ENCODE measurements at places on chromosomes 7 and 10. TPM values are rescaled to one million over a fixed set of nuclear protein-coding genes. Genes with fewer than 3 reads are reported as not detected.

The NKX1-2 gene
- total RNA-seq: not detected

The C1QL3 gene
- total RNA-seq: 2.9 TPM

The MYO1G gene
- total RNA-seq: 6.5 TPM

The PCDH15 gene
- total RNA-seq: 15.9 TPM

The LRRC17 gene
- 3.1 TPM for total RNA-seq

The IMMP2L gene
- 31.1 TPM for total RNA-seq

The LEP gene
- total RNA-seq: 2.2 TPM
